ENCODE measurements at places on chromosomes 3 and 15.

- DNase-seq, result no peak
These were observed 15.5 kb upstream of the PLAAT1 start for GRCh38 chr3:193225302-193226125.

GRCh38 chr3:58411851-58412830, 21.5 kb downstream of the PDHB start:
- no peak for DNase-seq

DNA sequence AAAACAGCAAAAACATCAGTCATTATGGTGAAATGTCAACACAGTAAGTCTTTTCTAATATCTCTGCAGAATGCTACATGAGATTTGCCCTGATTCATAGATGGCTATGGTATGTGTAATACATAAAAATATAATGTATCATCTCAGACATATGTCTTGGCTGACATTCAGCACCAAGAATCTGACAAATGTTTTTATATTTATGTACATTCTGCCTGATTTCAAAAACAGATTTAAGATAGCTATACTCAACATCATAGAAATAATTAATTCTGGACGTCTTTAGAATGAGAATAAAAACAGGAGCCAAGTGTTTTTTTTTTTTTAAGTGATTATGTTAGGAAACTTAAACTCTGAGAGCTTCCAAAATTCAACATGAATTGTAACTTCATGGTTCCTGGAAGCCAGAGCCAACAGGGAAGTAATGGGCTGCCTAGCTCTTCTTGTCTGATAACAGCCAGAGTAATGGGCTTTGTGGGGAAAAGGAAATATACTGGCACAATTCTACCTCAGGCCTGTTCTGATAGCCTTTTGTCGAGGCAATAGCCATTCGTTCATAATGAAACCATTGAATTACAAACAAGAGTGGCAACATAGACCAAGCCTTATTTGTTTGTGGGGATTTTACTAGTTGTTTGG, 184.4 kb downstream of the VGLL4 start:
- no peak for DNase-seq

DNA sequence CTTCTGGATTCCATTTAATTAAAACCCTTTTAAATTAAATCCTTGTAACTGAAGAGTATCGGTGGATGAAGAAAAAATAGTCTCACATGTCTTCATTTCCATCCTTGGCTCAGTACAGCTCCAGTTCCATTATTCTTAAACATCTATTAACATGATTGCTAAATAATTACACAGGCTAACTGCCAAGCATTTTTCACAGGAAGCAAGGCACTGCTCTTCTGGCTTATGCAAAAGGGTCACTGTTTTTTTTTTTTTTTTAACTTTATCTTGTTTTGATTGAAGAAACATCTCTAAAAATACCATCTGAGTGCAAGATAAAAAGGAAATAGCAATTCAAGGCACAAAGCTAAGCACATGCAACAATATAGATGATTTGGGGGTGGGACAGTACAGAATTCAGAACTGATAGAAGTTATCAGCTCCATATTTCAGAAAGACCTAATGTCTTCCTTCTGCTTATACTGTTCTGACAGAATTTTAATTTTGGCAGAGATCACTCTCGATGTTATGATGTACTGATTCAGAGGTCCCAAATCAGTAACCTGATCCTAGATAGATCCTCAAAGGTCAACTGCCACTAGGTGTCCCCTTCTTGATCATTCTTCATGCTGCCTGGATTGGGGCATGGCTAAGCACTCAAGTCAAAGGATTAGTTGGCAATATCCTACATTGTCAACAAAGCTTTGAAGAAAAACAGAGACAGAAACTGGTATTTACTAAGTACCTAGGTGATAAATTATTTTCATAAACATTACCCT, 57.8 kb upstream of the ACTC1 start:
- no peak for DNase-seq

GRCh38 chr3:89613241-89613640, 505.8 kb downstream of the EPHA3 start:
- DNase-seq, result no peak

- no peak for DNase-seq
These were observed 80.6 kb downstream of the PCOLCE2 start for GRCh38 chr3:142808103-142808917.

- DNase-seq, result no peak
These were observed 1123.5 kb downstream of the ROBO2 start for GRCh38 chr3:78163379-78163778.

DNA sequence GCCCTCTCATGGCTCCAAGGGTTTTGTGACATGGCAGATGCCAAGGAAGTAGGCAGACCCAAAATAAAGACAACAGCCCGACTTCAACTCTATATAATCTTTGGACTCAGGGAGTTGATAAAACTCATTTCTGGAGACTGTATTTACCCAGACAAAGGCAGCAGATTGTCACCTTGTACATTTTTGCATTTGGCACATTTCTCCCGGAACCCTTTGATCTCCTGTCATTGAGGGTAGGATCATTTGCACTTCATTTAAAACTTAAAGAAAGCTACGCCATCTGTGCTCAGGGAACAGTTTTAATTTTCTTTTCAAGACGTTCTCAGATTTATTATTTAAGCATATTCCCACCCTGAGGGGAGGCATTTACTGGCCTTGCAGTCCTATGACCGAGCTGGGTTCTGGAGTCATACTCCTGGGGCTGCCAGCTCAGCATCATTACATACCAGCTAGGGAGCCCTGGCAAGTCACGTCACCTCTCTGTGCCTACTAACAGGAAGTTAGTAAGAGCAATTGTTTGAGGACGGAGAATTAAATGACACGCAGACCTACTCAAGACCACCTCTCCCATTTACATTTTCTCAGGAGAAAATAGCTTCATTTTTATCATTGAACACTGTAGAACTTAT, 5.9 kb downstream of the CDCP1 start:
- DNase-seq, result no peak

- no peak for DNase-seq
These were observed 122.6 kb downstream of the OSBPL10 start for GRCh38 chr3:31858439-31858838.

GRCh38 chr3:100268156-100268555, 7.4 kb downstream of the TBC1D23 start:
- DNase-seq, result no peak

- DNase-seq, result no peak
These were observed 7.8 kb upstream of the KIF7 start for GRCh38 chr15:89662893-89663626.

DNA sequence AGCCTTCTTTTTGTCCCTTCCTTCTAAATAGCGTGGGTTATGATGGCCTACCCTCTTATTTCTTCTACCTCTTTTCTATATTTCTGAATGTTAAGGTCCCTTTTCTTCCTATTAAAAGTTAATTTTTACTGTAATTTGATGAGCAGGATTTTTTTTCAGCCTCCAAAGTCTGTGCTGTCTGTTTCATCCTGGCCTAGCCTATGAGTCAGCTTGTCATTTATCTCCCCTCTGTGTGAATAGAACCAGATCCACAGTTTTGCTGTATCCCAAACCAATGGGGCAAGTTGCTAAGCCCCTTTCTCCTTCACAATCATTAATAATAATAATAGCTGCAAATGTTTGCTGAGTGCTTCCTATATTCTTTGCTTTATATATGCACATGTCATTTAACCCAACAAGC, 18.1 kb upstream of the C3orf38 start:
- no peak for DNase-seq

- peak; percentile 27 for DNase-seq
These were observed 10.0 kb downstream of the CRYGS start for GRCh38 chr3:186534113-186534669.

DNA sequence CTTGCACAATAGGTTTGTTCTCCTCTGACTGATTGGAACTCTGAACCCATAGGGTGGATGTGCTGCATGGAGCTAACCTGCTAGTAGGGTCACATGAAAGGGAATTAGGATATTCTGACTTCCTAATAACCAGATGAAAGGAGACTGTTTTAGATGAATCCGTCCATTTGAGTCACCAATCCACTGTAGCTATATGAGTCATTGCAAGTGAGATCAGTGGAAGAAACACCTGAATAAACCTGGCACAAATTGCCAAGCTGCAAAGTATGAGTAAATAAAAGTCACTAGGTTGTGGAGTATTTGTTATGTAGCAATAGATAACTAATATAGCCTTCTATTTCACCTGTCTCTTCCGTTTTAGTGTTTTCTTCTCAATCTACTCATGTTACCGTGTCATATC, 584.4 kb downstream of the PDCD6IP start:
- DNase-seq, result no peak

DNA sequence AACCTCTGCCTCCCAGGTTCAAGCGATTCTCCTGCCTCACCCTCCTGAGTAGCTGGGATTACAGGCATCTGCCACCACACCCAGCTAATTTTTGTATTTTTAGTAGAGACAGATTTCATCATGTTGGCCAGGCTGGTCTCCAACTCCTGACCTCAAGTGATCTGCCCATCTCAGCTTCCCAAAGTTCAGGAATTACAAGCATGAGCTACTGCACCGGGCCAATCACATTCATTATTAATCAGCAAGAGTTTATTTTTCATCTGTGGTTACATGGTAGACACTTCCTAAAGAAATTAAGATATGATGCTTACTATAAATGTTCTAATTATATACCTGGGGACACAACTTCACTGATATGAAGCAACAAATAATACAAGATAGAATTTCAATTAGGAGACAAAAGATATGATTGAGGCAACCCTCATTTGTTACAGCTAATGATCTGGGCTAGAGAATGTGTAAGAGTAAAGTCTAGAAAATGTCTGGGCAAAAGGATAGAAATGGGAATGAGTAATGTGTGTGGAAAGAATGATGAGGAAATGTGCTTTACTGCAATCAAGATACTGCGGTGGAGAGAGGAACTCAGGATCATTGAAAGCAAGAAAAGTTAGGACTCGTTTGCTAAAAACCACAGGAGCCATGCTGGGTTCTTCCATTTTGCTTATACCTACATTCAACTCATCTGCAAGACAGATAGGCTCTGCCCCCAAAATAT, 366.8 kb downstream of the ZIC1 start:
- no peak for DNase-seq

GRCh38 chr3:60504827-60505457, 746.3 kb downstream of the FHIT start:
- DNase-seq, result no peak

DNA sequence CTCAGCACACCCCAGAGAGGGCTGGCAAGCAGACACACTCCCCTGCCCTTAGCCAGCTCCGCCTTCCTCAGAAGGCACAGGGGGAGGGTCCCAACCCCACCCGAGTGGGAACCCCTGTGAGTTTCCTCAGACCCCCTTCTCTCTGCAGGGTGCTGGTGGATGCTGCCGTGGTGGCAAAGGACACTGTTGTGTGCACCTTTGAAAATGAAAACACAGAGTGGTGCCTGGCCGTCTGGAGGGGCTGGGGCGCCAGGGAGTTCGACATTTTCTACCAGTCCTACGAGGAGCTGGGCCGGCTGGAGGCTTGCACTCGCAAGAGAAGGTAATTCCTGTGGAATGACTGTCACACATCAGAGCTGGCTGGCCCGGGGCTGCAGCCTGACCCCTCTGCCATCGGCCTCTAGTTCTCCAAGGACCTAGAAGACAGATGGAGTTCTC, 149.4 kb downstream of the LRRK1 start:
- DNase-seq, result no peak

- DNase-seq, result no peak
These were observed 82.1 kb downstream of the LINGO1 start for GRCh38 chr15:77550301-77551251.

GRCh38 chr15:100207053-100207452, 134.7 kb downstream of the ADAMTS17 start:
- no peak for DNase-seq

DNA sequence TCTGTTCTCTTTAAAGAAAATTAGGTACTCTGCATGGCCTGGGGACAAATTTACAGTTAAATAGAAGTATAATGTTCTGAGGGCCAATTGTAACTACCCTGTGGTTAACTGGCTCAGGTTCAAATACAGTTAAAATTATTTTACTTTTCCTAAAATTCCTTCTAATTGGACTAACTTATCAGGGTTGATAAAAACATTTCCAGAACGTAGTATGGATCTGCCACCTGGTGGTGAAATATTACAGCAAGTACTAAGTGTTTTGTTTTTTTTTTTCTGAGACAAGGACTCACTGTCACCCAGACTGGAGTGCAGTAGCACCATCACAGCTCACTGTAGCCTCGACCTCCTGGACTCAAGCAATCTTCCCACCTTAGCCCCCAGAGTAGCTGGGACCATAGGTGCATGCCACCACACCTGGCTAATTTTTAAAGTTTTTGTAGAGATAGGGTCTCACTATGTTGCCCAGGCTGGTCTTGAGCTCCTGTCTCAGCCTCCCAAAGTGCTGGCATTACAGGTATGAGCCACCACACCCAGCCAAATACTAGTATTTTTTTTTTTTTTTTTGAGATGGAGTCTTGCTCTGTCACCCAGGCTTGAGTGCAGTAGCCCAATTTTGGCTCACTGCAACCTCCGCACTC, 29.2 kb downstream of the NEO1 start:
- no peak for DNase-seq

DNA sequence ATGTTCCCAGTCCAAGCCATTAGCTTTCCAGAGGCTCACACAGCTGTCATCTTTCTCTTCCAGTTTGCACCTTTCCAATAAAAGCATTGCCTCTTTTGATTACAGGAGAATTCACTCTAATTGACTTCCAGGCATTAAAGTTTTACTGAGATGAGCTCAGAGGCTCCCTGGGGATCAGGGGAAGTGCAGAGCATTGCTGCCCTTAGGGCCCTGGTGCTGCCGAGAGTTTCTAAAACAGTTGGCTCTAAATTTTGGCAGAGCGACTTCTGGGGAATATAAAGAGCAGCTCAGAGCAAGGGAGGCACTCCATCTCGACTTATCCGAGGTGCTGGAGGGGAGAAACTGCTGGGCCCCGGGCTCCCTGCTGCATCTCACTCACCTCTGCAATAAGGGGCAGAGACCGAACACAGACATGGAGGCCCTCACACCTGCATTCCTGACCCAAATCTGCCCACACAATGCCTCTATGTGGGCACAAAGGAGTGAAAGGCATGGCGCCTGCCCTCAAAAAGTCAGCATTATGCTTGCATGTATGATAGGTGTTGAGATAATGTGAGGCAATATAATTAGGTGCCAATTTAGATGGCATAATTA, 61.7 kb downstream of the SCN11A start:
- DNase-seq, result no peak

DNA sequence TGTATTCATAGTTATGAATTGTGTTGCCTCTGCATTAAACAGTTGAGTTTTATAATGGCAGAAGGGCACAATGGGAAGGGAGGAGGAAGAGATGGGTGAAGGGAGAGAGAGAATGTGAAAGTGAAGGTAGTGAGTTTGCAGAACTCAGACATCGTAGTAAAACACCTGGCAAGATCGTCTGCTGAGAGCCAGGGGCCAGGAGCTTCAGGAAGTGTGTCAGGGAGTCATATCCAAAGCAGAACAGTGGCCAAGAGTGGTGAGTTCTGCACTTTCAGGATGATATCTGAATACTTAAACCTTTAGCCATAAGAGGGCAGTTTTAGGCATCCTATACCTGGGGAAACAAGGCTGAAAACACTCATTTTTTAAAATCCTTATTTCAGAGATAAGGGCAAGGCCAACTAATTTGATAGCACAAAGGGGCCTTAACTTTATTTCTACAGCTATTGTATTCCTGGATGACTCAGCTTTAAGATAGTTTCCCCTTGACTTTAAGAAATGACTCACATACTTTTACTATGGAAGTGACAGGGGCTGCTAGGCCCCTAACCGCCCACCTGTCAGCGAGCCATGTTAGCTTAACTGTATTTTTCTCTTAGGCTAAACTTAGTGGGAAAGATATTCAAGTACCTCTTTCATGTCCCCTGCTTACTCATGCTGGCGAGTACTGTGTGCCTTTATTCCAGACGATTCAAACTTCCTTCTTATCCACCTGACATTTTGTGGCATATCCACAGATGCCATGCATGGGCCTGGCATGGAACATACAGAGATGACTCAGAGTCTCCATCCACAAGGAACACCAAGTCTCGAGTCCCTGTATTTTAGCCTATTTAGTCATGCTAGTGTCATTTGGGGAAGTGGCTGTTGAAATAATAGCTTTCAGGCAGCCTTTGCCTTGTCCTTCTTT, 53.9 kb downstream of the RLBP1 start:
- DNase-seq, result peak; percentile 52

All from stimulated activated CD8-positive, alpha-beta memory T cell treated with anti-CD3 and anti-CD28 coated beads, Interleukin-7, amount 100 ng/mL, for 4 hours (primary cell).